Liver (tissue), 10 donors: ENCODE measurements at places on chromosomes 6 and 20. TPM values are rescaled to one million over a fixed set of nuclear protein-coding genes. Genes with fewer than 3 reads are reported as not detected.

ZNF311 gene
- polyA plus RNA-seq: 0.31 TPM

R3HDML gene
- not detected for polyA plus RNA-seq

CNR1 gene
- polyA plus RNA-seq: 0.04 TPM

- no peaks in the 10 kb centered on the region for H3K36me3 ChIP-seq
- no peaks in the 10 kb centered on the region for H3K27me3 ChIP-seq
- peaks cover 20% of the 10 kb centered on the region for H3K4me1 ChIP-seq
- H3K27ac ChIP-seq: no peak overlapping the region
- DNase-seq: no peak
Measured at GRCh38 chr6:34595332-34596184, 39.4 kb upstream of the SPDEF start.

DNA sequence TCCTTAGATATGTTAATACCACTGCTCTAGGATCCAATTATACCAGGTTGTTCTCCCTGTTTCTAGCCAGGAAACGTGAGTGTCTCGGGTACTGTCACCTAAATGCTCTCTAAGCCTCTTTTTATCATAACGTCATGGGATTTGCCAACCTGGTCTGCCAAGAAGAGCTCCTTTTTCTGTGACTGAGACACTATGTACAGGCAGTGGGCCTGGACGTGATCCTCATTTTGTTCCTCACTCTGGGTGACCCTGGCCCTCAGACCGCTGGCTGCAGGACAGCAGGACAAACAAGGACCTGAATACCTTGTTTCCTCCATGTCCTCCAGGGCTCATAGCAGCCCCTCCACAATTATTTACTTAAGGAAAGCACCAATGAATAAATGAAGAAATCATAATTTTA, 69.1 kb downstream of the CD164 start:
- no peak overlapping the region for H3K4me3 ChIP-seq
- peaks cover 16% of the 10 kb centered on the region for H3K4me1 ChIP-seq
- H3K36me3 ChIP-seq: no peaks in the 10 kb centered on the region
- no peaks in the 10 kb centered on the region for H3K27me3 ChIP-seq
- DNase-seq: no peak
- no peak overlapping the region for H3K27ac ChIP-seq

GRCh38 chr20:51666126-51666525, 102.1 kb downstream of the ATP9A start:
- H3K36me3 ChIP-seq: no peaks in the 10 kb centered on the region
- H3K4me1 ChIP-seq: no peaks in the 10 kb centered on the region
- DNase-seq: no peak
- H3K27ac ChIP-seq: no peak overlapping the region
- H3K27me3 ChIP-seq: no peaks in the 10 kb centered on the region

GRCh38 chr20:16819483-16819882, 71.3 kb downstream of the OTOR start:
- DNase-seq: no peak
- H3K36me3 ChIP-seq: no peaks in the 10 kb centered on the region
- no peak overlapping the region for H3K27ac ChIP-seq
- H3K27me3 ChIP-seq: no peaks in the 10 kb centered on the region

DNA sequence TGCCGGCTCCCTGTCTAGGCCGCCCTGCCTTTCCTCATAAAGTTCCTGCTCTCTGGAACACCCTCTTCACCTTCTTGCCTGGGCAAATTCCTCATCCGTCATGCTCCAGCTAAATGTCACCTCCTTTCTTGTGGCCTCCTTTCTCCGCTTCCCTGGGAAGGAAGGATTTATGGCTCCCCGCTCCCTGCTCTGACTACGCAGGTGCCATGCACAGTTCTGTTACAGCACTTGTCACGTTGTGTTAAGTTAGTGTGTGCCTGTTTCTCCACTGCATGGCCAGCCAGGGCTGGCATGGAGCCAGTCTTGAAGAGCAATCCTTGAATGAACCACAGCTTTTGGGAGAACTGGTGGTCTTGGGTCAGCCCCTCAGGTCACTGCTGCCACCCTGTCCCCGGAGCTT, 61.7 kb downstream of the CD40 start:
- H3K4me3 ChIP-seq: no peak overlapping the region
- no peak for DNase-seq
- no peaks in the 10 kb centered on the region for H3K36me3 ChIP-seq
- no peak overlapping the region for H3K27ac ChIP-seq
- H3K27me3 ChIP-seq: peaks cover 3% of the 10 kb centered on the region
- H3K4me1 ChIP-seq: no peaks in the 10 kb centered on the region

DNA sequence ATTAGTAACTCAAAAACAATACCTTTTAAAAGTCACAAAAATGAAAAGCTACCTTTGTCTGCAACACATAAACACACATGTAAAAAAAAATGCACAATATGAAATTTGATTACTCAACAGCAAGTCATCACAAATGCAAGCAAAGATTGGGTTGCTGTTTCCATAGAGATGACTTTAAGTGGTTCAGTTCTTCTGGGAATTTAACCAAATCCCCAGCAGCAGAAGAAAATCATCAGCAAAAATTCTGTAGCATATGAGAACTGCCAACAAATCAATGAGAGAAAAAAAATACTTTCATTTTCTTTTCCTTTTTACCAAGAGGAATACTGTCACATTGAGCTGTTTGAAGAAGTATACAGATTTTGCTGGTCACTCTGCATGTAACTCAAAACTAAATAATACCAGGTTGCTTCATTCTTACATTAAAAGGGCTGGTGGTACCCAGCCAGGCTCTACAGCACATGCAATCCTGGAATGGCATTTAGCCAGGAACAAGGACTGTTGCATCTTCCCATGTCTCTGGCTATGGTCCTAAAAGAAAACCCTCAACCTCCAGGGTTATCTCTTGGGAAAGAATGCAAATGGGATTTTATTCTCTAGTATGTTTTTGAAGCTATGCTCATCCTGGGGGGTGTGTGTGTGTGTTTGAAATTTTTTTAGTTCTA, 158.3 kb downstream of the OPRM1 start:
- H3K4me3 ChIP-seq: no peak overlapping the region
- H3K27ac ChIP-seq: no peak overlapping the region
- no peak for DNase-seq
